Chondrocyte (in vitro differentiated cells): ENCODE measurements at places on chromosomes 5 and 9. TPM values are rescaled to one million over a fixed set of nuclear protein-coding genes. Genes with fewer than 3 reads are reported as not detected.

- H3K36me3 ChIP-seq: no peaks in the 10 kb centered on the region
- H3K4me1 ChIP-seq: no peaks in the 10 kb centered on the region
- H3K27ac ChIP-seq: no peak overlapping the region
- H3K4me3 ChIP-seq: no peak overlapping the region
- peaks cover 1% of the 10 kb centered on the region for H3K27me3 ChIP-seq
These were observed 577.4 kb downstream of the ISL1 start for GRCh38 chr5:51960617-51961121.

GRCh38 chr5:149212198-149212951 lies 59.3 kb upstream of the AFAP1L1 start:
- H3K27me3 ChIP-seq: peaks cover 3% of the 10 kb centered on the region
- no peak overlapping the region for H3K4me3 ChIP-seq
- H3K36me3 ChIP-seq: peaks cover 9% of the 10 kb centered on the region
- DNase-seq: no peak

DNA sequence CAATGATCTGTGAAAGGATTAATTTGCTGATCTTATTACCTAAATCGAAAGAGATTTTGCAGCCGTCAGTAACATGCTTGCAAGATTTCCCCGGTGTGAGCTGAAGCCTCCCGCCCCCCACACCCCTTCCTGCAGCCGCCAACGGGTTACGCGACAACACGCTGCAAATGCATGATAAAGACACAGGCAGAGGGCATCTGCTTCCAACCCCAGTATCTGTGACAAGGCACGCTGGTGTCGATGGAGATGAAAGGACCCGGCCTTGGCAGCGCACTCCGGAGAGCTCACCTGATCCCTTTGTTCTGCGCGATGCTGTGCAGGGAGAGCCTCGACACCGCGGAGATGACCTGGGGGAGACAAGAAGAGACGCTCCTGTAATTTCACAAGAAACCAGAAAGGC lies 122.9 kb upstream of the SARDH start:
- no peaks in the 10 kb centered on the region for H3K27me3 ChIP-seq
- H3K4me1 ChIP-seq: peaks cover 20% of the 10 kb centered on the region
- peaks cover 7% of the 10 kb centered on the region for H3K36me3 ChIP-seq
- no peak overlapping the region for H3K4me3 ChIP-seq
- no peak overlapping the region for H3K27ac ChIP-seq

GRCh38 chr9:33464045-33464636 lies 9.6 kb downstream of the NOL6 start:
- H3K27ac ChIP-seq: no peak overlapping the region
- H3K4me1 ChIP-seq: no peaks in the 10 kb centered on the region
- H3K27me3 ChIP-seq: no peaks in the 10 kb centered on the region

DNA sequence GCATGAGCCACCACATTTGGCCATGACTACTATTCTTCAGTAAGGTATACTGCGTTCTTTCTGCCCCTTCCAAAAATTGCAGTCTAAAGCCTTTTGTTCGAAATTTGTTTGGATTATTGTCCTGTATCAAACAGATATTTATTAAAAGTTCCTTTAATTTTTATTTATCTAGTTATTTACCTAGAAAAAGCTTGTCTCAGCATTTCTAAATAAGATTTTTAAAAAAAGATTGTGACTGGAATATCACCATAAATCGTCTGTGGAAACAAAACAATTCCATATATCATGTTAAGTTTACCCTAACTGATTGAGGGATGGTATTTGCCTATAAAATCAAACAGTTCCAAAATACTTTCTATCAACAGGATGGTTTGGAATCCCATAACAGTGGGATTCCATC lies 14.7 kb downstream of the GNG10 start:
- H3K4me1 ChIP-seq: no peaks in the 10 kb centered on the region
- peaks cover 6% of the 10 kb centered on the region for H3K36me3 ChIP-seq
- DNase-seq: no peak
- no peak overlapping the region for H3K4me3 ChIP-seq

DNA sequence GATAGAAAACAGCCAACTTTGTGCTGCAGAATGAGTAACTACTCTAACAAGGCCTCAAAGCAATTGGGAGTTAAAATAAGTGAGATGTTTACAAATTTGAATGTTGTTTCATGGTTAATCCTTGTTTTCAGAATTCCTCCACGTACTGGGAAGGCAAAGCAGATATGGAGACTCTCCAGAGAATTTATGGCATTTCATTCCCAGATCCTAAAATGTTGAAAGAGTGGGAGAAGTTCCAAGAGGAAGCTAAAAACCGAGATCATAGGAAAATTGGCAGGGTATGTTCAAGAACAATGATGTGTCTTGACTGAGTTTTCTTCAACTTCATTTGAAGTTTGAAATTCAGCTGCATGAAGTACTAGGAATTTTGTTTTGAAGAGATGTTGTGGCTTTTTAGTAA lies 16.4 kb downstream of the TARS1 start:
- H3K27ac ChIP-seq: no peak overlapping the region
- H3K36me3 ChIP-seq: peaks cover 56% of the 10 kb centered on the region
- no peaks in the 10 kb centered on the region for H3K27me3 ChIP-seq
- no peak for DNase-seq

- H3K4me1 ChIP-seq: no peaks in the 10 kb centered on the region
- H3K27me3 ChIP-seq: peaks cover 26% of the 10 kb centered on the region
- H3K36me3 ChIP-seq: peaks cover 7% of the 10 kb centered on the region
- no peak overlapping the region for H3K27ac ChIP-seq
These were observed 11.8 kb downstream of the FAM163B start for GRCh38 chr9:133597316-133597957.

DNA sequence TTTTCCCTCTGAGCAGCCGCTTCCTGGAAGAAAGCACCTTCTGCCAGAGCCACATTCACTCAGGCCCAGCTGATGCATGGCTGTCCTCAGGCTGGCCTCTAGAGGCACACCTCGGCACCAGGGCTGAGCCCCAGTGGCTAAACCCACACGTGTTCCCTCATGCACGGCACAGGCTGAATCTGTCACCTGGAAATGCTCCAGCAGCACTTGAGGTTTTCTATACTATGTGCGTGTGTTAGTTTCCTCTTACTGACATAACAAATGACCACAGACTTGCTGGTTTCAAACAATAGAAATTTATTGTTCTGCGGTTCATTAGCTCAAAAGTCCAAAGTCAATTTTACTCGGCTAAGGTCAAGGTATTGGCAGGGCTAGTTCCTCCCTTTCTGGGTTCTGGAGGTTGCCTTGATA lies 141.4 kb downstream of the LRRC70 start:
- H3K4me1 ChIP-seq: no peaks in the 10 kb centered on the region
- H3K4me3 ChIP-seq: no peak overlapping the region
- no peaks in the 10 kb centered on the region for H3K36me3 ChIP-seq
- no peak overlapping the region for H3K27ac ChIP-seq

GRCh38 chr9:92385953-92386352 lies 18.4 kb downstream of the OGN start:
- no peaks in the 10 kb centered on the region for H3K27me3 ChIP-seq
- H3K27ac ChIP-seq: peak overlapping the region; percentile 92
- peaks cover 7% of the 10 kb centered on the region for H3K36me3 ChIP-seq
- peaks cover 44% of the 10 kb centered on the region for H3K4me1 ChIP-seq
- DNase-seq: no peak

DNA sequence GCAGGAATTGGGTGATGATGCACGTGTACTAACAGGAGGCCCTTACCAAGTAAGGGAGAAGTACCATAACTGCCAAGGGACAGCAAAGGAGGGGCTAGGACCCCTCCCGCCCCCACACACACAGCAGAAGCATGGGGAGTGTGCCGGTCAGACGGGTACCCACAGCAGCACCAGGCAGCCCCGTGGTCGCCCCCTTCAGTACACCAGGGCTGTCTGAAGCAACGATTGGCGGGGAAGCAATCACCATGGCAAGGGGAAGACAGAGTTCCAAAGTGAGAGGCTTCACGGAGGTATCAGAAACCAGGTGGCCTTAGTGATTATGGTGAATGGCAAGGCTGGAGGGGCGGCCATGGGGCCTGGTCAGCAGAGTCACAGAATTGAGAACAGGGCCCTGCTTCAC lies 72.2 kb downstream of the CAMSAP1 start:
- peaks cover under 1% of the 10 kb centered on the region for H3K36me3 ChIP-seq
- H3K27me3 ChIP-seq: no peaks in the 10 kb centered on the region
- peak; percentile 44 for DNase-seq
- H3K27ac ChIP-seq: no peak overlapping the region
- H3K4me3 ChIP-seq: no peak overlapping the region

DNA sequence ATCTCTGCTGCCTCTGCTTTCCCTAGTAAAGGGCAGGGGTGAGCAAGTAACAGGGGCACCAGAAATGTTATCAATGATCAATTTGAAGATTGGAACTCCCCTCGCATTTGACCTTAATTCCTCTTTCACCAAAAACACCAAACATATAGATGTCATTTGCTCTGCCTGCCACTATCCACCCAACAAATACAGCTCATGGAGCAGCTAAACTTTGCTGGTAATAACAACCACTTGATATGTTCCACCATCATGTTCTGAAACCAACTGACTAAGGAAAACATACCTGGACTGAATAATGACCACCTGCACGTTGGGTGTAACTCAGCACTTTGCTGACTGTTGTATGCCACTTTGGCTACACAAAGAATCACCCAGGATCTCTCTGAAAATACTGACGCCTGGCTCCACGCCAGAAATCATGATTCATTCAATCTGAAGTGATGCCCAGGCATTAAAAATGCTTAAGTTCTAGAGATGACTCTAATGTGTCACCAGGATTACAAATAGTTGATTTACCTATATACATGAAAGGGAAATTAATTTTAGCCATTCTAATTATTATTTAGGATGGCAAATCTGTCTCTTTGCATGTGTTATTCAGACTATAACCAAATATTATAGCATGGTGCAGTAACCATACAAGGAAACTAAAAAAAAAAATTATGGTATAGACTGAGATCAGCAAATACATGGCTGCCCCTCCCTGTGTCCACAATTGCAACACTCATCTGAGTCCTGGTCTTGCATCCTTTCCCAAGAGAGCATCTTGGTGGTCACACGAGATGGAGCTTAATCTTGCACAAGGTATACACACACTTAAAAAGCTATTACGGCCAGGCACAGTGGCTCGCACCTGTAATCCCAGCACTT lies 43.1 kb upstream of the TTC39B start:
- H3K4me1 ChIP-seq: peaks cover 12% of the 10 kb centered on the region
- H3K4me3 ChIP-seq: no peak overlapping the region
- no peak for DNase-seq
- H3K36me3 ChIP-seq: no peaks in the 10 kb centered on the region
- no peak overlapping the region for H3K27ac ChIP-seq

DNA sequence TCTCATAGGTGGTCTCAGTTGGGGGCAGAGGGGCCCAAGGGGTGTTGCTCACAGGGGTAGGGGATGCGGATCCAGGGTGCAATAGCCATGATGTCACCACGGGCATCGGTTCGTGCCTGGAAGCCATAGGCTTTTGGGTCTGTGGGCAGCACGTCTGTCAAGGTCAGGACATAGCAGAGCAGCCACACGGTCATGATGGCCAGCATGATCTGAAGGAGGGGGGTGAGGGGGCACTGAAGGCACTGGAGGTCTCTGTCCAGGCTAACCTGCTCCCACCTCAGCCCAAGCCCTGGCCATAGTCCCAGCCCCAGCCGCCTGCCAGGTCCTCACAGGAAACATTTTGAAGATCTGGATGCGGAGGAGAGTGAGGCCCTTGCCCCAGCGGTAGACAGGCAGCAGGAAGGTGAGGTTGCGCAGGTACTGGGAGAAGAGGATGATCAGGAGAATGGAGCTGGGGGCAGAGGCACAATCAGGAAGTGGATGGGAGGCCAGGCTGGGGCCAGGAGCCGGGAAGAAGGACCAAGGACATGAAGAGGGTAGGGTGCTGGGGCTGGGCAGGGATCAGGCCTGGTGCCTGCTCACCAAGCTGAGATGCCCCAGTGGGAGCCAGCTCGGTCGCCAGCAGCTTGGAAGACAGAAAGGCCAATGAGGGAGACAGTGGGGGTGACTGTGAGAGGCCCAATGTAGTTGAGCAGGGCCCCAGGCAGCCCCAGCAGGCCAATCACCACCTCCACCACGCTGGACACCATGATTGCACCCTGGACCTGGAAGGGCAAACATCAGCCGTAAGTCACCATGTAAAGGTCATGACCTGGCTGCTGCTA lies 3.3 kb downstream of the SLC23A1 start:
- no peaks in the 10 kb centered on the region for H3K27me3 ChIP-seq
- H3K36me3 ChIP-seq: no peaks in the 10 kb centered on the region
- no peaks in the 10 kb centered on the region for H3K4me1 ChIP-seq

DNA sequence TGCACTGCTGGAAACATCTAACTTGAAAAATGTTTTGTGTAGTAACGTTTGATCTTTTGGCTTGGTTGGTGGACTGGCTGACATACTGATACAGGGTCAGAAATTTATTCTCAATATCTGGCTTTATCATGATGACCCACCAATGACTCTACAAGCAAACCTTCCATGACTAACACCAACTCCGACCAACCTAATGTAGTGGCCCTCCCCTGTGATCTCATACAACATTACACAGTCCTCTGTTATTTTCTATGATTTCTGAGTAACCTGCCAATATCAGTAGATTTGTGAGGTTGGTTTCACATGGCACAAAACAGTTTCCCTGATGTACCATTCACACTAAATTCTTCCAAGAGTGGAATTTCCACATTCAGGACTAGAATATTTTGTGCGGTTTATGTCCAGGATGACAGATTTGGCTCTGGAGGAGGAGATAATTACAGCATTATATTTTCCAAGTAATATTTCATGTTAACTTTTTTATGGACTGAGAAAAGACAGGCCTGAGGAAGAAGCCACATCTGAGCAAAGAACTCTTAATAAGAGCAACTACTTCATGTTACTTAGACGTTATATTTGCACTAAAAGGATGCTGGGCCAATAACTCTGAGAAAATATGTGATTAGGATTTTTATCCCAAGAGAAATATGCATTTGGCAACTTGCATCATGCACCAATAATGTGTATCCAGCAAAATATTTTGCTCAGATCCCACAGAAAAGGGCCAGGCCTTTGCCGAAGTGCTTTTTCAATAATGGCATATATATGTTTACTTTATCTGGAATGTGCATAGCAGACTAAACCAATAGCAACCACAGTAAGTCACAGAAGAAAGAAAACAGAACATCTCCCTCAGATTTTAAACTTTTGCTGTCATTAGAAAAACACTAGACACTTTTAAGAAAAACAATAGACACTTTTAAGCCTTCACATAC lies 273.4 kb downstream of the KCNN2 start:
- no peak overlapping the region for H3K27ac ChIP-seq
- no peaks in the 10 kb centered on the region for H3K27me3 ChIP-seq
- no peaks in the 10 kb centered on the region for H3K36me3 ChIP-seq
- DNase-seq: no peak
- no peak overlapping the region for H3K4me3 ChIP-seq

- peaks cover 9% of the 10 kb centered on the region for H3K4me1 ChIP-seq
- no peak overlapping the region for H3K27ac ChIP-seq
- no peaks in the 10 kb centered on the region for H3K27me3 ChIP-seq
- DNase-seq: no peak
- no peak overlapping the region for H3K4me3 ChIP-seq
These were observed 39.0 kb upstream of the DMXL1 start for GRCh38 chr5:119031905-119032304.

GRCh38 chr9:81902626-81903025 lies 25.6 kb upstream of the SPATA31D4 start:
- H3K36me3 ChIP-seq: no peaks in the 10 kb centered on the region
- H3K4me3 ChIP-seq: no peak overlapping the region
- no peak overlapping the region for H3K27ac ChIP-seq
- no peaks in the 10 kb centered on the region for H3K27me3 ChIP-seq
- peaks cover 31% of the 10 kb centered on the region for H3K4me1 ChIP-seq
- no peak for DNase-seq

Gene CCL27
- not detected in 3 replicates for total RNA-seq

Gene EPB41L4A
- total RNA-seq: 2.5 to 3.9 TPM (median 3.5 TPM) in 3 replicates

Gene CDH9
- not detected in 3 replicates for total RNA-seq

Gene FCN1
- not detected in 3 replicates for total RNA-seq

Gene PCDHGB5
- 1.0 to 1.6 TPM (median 1.1 TPM) in 3 replicates for total RNA-seq

Gene SLCO4C1
- total RNA-seq: 0.10 to 0.15 TPM (median 0.15 TPM) in 3 replicates

Gene RPS14
- total RNA-seq: 1,092 to 1,234 TPM (median 1,121 TPM) in 3 replicates

Gene CA9
- 2.9 to 3.6 TPM in 2 of 3 replicates, not detected in the other for total RNA-seq

Gene MINAR2
- total RNA-seq: not detected in 3 replicates
